ENCODE measurements at places on chromosomes 13 and 19. TPM values are rescaled to one million over a fixed set of nuclear protein-coding genes. Genes with fewer than 3 reads are reported as not detected.
A peak's percentile ranks its signal among the peaks of the same experiment; 100 is the strongest.

DNA sequence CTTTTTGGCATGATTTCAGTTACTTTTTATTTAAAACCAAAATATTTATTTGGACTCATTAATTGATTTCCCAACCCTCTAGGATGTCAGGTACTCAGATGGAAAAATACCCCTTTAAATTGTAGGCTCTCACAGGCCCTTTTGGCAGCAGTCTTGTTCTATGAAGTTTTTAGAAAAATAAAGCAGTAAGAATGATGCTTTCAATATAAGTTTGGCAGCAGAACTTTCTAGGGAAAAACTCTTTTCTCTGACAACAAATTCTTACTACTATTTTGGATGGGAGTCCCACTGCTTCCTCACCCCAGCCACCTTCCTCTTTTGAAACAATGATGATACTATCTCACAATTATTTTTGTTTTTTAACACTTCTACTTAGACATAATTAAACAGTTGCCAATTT lies 581.6 kb upstream of the SGCG start:
- DNase-seq = no peak

DNA sequence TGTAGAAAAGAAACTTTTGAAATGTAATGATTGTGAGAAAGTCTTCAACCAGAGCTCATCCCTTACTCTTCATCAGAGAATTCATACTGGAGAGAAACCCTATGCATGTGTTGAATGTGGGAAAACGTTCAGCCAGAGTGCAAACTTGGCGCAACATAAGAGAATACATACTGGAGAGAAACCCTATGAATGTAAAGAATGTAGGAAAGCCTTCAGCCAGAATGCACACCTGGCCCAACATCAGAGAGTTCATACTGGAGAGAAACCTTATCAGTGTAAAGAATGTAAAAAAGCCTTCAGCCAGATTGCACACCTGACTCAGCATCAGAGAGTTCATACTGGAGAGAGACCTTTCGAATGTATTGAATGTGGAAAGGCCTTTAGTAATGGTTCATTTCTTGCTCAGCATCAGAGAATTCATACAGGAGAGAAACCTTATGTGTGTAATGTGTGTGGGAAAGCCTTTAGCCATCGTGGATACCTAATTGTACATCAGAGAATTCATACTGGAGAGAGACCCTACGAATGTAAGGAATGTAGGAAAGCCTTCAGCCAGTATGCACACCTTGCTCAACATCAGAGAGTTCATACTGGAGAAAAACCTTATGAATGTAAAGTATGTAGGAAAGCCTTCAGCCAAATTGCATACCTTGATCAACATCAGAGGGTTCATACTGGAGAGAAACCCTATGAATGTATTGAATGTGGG lies 19.3 kb downstream of the ZNF583 start:
- peak; percentile 18 for DNase-seq

GRCh38 chr13:40143559-40143958 lies 488.1 kb downstream of the COG6 start:
- no peak for DNase-seq

DNA sequence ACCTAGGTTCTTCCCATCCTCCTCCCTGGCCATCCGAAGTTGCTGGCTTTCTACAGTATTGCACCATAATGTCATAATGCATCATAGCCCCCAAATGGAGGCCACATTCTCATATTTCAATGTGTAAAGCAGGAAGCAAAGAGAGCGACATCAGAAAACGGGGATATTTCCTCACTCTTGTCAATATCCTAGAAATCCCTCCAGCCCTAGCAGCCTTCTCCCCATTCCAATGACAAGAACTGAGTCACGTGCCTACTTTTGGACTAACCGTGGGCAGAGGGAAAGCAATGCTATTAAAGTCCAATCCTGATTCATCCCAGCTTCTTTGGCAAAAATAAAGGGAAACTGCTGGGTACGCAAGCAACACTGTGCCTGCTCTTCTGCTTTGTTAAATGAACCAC lies 4.3 kb upstream of the RAP2A start:
- no peak for DNase-seq

- no peak for DNase-seq
Observed at GRCh38 chr13:110937511-110938285, 22.8 kb upstream of the ANKRD10 start.

DNA sequence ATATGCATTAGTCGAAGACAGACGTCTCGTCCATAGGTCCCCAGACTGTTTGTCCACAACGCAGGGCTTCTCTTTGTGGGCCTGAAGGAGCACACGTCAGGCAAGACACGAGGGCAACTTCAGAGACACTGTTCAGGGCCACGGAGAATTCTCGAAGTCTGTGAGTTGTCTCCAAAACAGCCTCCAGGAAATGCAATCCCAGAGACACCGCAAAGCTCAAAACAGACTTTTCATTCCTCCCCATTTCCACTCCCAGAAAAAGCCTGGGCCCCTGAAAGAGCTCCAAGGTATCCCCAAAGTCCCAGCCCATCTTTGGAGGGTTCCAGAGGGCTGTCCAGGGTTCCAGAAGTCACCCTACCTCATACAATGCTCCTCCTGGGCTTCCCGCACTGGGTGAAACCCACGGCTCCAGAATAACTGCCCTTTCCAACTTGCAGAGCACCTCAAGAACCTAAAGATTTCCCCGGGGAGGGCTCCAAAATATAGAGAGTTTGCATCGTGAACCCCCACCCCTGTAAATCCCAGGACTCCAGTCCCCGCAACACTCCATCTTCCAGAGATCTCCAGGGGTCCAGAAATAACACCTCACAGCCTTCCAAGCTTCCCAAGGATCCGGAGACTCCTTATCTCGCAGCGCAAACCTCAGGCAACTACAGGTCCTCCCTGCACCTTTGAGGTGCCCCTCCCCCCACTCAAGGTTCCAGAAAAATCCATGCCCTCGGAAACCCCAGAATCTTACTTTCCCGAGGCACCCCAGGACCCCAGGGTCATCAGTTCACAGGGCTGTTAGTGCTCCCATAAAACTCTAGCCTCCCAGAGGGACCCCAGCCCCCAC lies 687 bp upstream of the FTL start:
- DNase-seq = peak; percentile 63

- DNase-seq = no peak
Observed at GRCh38 chr19:34990578-34991192, 9.4 kb upstream of the GRAMD1A start.

DNA sequence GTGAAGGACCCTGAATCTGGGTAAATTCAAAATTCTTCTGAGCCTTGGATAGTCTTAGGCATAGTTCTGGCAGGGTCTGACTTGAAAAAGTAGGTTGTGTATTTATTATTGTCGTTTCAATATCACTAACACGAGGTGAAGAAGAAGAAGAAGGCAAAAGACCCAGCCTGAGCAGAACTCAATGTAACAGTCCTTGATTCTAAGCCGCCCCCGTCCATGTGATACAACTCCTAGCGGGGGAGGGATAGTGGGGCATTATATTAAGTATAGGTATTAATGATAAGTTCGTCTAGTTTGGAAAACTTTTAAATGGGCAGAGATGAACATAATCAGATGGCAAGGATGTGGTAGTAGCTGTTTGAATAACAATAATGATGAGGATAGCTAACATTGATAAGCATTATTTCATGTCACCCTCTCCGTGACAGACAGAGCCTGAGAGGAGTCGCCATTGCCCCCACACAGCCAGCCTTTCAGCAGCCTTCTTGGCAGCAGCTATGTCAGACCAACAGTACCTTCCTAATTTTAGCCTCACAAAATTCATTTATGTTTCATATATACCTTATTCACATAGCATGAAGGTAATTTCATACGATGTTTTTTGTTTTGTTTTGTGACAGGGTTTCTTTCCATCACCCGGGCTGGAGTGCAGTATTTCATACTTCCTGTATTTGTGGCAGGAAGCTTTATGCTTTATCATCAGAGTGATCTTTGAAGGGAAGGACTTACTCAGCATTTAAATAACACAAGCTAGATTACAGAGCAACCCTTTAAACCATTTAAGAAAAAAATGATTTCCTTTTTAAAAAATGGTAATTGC lies 64.4 kb upstream of the NPAS1 start:
- no peak for DNase-seq

GRCh38 chr13:47556703-47557102 lies 444.4 kb downstream of the SUCLA2 start:
- DNase-seq = no peak

DNA sequence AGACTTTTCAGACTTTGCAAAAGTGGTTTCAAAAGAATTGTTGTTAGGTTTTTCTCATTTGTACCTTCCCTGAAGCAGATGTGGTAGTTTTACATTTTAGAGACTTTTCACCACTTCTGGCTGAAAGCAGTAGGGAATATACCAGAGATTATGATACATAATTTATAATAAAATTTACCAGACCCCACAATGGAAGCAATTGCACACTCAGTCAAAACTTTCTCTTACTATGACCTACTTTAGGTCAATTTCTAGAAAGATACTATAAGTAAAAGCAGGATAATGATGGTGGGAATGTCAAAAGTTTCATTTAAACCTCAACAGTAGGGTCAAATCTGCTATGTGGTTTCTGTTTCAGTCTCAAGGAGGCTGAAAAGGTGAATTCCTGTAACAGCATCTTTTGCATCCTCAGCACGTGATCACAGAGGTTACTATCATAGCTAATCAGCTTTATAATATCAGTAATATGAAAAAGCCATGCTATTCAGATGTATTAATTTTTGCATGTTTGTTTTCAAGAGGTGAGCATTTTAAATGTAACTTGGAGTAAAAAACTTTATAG lies 26.9 kb downstream of the PCCA start:
- no peak for DNase-seq

GRCh38 chr13:94967183-94968039 lies 255.1 kb upstream of the SOX21 start:
- peak; percentile 38 for DNase-seq

GRCh38 chr19:55305983-55306562 lies 19.1 kb downstream of the TMEM150B start:
- no peak for DNase-seq

GRCh38 chr19:13962699-13963602 lies 10.6 kb downstream of the DCAF15 start:
- no peak for DNase-seq

DNA sequence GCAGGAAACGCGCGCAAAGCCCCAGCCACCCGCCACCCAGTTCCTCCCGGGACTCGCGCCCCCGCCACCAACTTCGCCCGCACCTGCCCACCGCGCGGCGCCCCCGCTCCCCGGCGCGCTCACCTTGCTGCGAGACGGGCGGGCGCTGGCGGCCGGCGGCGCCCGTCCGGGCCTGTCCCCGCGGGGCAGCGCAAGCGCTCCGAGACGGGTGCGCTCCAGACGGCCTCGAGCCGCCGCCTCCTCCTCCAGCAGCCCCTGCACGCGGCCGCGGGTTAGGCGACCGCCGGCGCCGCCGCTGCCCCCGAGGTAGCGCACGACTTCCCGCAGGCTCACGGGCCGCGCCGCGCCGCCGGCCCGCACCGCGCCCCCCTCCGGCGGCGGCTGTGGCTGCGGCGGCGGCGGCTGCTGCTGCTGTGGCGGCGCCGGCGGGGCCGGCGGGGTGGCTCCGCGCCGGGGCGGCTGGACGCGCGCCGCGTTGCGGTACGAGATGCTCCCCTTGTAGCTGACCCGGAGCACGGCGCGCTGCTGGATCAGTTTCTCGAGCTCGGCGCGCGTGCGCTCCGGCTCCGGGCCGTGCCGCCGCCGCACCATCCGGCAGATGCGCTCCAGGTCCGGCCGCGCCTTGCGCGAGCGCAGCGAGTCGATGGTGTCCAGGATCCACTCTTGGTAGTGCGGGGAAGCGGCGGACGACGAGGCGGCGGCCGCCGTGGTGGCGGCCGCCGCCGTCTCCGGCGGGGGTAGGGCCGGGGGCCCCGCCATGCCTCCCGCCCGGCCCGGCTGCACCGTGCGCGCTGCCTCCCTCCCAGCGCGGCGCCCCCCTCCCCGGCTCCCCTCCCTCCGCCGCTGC lies 666 bp downstream of the SAMD1 start:
- DNase-seq = peak; percentile 69

GRCh38 chr19:6999933-7000332 lies 21.3 kb downstream of the MBD3L2B start:
- DNase-seq = no peak

RXFP2 gene
- polyA plus RNA-seq = not detected

PSG11 gene
- not detected for polyA plus RNA-seq

CERS4 gene
- 2.4 TPM for polyA plus RNA-seq

NLRP11 gene
- not detected for polyA plus RNA-seq

SACS gene
- 6.6 TPM for polyA plus RNA-seq

ZNF253 gene
- polyA plus RNA-seq = not detected
